ENCODE measurements at places on chromosomes 13 and 19.
A peak's percentile ranks its signal among the peaks of the same experiment; 100 is the strongest.

DNA sequence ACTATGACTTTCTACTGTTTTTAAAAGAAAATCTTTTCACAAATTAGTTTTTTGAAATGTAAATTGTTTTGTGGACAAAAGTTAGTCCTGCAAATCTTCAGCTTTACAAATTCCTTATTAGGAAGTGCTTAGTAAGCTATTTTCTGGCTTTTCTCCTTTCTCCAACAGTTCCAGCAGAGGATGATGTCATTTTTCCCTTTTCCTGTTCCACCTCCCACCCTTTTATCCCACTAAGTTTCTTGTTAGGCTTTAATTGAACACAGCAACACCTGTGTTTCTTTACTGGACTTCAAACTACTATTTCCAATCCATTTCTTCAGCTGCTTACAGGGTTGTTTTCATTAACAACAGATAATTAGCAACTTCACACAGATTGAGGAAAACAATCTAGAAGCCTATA, 389.2 kb downstream of the NDFIP2 start:
- no peak for DNase-seq

DNA sequence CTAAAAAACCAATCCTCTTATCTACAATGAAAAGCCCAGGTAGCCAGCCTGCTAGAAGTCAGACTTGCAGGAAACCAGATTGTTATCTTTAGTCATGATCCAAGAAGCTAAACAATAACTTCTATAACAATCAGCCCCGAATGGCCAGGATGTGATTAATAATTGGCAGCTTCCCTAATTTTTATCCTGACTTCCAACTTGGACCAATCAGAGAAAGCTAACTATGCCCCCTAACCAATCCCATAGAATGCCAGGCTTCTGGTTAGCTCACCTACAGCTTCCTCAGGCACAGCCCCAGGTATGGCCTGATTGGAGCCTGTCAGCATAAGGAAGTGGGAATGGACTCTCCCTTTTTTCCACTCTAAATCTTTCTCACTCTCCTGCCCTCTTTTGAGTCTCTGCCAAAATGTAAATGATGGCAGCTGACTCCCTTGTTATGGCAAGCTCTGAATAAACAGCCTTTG, 394.9 kb downstream of the DLEU7 start:
- DNase-seq: no peak

- DNase-seq: no peak
Observed at GRCh38 chr13:35530147-35530546, 53.7 kb upstream of the MAB21L1 start.

DNA sequence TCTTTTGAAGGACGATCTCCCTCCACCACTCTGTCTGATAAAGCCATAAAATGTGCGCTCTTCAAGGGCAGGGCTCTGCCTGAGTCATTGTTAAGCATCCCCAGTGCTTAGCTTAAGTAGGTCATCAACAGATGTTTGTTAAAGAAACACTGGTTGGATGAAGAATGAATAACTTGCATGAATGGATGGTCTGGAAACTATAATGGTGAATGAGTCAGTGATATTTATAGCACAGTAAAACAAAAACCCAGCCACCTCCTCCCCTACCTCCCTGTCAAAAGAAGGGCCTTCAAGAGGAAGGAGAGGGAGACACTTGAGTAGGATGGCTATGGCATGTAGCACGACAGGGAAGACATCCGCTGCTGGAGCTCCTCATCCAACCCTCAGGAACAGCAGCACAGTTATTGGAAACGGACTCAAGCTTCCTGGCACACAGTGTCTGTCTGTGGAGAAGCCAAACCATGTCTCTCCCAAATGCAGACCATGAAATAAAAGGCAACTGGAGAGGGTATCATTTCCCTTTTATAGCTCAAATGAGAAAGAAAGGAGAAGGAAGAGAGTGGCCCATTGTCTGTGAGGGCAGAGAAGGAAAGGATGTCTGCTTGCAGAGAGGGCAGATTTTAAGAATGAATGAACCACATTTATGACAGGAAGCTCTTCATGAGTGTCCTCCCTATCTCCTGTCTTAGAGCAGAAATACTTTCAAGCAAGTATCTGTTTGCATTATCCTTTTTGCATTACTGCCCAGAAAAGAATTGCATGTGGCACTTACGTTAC, 183.5 kb upstream of the UBL3 start:
- no peak for DNase-seq

DNA sequence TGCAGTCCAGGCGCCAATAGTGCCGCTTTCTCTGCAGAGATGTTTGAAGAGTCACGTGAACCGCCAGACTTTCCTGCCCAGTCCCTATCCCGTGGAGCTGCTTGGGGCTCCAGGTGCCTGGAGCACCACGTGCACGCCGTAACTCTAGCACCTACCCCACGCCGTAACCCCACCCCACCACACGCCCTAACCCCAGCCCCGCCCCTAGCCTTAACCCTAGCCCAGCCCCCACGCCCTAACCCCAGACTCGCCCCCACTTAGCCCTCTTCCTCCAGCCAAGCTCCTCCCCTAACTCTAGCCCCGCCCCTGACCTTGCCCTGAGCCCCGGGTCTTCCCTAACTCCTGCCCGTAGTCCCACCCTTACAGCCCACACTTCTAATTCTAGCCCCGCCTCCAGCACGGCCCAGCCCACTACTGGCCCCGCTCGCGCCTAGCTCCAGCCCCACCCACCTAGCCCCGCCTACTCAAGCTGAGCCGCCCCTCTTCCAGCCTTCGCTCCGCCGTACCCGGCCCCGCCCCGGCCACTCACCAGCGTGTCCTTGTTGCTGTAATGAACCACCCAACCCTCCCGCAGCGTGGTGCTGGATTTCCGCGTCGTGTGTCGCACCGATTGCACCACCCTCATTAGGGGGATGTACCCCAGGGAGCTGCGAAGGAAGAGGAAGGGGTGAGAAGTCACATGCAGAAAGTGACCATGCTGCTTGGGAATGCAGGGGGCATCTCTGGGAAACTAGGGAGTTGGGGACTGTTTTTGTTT, 19.5 kb downstream of the PRKD2 start:
- DNase-seq: peak; percentile 61

GRCh38 chr19:14089662-14090508, 666 bp downstream of the SAMD1 start:
- no peak for DNase-seq

GRCh38 chr13:40077396-40078027, 422.1 kb downstream of the COG6 start:
- no peak for DNase-seq

- no peak for DNase-seq
Observed at GRCh38 chr19:39379865-39380396, 11.0 kb downstream of the PAF1 start.

DNA sequence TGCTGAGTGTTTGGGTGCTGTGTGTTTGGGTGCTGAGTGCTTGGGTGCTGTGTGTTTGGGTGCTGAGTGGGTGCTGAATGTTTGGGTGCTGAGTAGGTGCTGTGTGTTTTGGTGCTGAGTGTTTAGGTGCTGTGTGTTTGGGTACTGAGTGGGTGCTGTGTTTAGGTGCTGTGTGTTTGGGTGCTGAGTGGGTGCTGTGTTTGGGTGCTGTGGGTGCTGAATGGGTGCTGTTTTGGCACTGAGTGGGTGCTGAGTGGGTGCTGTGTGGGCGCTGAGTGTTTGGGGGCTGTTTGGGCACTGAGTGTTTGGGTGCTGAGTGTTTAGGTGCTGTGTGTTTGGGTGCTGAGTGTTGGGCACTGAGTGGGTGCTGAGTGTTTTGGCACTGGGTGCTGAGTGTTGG, 48.5 kb upstream of the F7 start:
- no peak for DNase-seq

- DNase-seq: no peak
Observed at GRCh38 chr19:30172613-30173242, 199.5 kb upstream of the ZNF536 start.

DNA sequence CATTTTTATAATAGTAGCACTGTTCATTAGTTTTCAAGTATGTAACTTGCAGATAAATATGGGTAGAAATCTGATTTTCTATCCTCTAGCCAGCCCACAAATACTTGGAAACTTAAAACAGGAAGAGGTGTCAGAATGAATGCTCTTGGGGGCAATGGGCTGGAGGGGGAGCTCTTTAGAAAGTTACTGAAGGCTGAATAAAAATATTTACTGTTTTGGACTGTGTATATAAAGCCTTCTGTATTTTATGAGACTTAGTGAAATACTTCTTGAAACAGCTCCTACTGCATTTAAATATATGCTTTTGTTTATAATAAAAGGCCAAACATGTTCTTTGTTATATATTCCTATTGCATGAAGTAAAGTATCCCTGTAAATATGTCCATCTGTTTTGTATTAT, 138.8 kb downstream of the RGCC start:
- DNase-seq: no peak

DNA sequence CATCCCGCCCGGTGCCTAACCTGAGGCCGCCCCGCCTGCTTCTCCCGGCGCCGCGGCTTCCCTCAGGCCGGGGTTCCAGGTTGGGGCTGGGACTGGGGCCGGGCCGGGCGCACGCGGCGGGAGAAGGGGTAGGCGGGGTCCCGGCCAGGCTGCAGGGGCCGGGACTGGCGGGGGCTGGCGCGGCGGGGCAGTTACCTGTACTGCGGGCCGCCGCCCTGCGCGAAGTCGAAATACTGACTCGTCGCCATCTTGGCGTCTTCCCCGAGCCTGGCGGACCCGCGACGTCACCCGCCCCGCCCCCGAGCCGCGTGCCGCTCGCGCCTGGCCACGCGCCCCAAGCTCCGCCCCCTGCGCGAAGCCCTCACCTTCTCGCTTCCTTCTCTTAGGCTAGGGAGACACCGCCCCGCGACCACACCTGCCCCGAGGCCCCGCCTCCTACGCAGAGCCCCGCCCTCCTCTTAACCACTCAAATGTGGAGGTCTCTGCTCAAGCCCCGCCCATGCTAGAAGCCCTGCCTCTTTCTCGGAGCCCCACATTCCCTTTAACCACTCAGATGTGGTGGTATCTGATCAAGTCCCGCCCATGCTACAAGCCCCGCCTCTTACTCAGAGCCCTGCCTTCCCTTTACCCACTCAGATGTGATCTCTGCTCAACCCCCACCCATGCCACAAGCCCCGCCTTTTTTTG, at the start of gene ZFR2:
Gene ZFR2, minus strand, starts transcription at position 269 of the 687 bp plus-strand sequence. Its CDS starts 21 bp downstream, at position 248.
- DNase-seq: no peak

DNA sequence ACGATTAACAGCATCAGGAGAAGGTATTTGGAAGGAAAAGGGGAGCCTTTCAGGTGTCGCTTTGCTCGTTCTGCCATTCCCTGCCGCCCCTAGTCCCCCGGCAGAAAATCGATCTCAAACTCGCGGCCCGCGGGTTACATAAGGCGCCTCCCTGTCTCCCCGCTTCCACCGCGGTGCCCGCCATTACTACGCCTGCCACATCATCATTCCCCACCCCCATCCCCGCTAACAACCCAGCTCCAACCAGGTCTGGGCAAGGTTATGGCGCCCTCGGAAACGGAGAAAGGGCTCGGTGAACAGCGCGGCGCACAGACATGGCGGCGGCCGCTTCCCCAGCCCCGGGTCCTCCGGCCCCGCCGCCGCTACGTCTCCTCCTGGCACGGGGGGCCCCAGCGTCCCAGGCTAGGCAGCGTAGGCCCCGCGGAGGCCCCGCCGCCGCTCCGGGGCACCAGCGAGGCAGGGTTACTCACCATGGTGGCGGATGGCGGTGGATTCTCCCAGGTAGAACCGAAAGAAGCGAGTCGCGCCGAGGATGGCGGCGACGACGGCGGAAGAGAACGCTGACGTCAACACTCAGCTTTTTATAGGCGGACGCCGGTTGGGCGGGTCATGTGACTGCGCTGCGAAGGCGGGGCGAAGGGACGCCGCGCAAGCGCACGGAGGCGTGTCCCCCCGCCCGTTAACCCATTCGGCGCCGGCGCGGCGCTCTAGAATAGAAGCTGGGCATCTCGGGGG, at the start of gene EEF2:
Gene EEF2, minus strand, starts transcription at position 556 of the 735 bp plus-strand sequence. Its CDS starts 83 bp downstream, at position 473.
- DNase-seq: peak; percentile 85

DNA sequence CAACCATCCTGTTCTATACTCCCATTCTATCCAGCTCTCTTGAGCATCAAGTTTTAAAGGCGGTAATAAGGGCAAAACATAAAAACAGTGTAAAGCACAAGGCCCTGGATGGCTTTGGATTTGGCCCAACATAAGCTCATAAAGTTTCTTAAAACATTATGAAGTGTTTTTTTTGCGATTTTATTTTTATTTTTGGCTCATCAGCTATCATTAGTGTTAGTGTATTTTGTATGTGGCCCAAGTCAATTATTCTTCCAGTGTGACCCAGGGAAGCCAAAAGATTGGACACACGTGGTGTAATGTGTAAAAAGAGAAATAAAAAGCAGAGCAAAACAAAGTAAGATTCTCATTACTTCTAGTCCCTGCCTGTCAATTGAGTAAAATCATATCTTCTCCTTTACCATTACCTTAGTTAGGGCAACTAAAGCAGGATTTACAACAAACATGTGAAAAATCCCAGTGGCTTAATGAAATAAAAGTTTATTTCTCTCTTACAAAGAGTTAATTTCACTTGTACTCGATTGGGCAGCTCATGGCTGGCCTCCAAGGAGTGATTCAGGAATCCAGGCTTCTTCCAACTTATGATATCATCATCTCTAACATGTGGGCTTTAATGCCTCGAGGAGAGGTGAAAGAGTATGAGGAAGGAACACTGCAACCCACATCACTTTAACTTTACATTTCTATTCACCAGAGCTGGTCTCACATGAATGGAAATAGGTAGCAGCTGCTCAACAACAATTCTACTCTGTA, 725.2 kb upstream of the SLITRK1 start:
- peak; percentile 22 for DNase-seq

GRCh38 chr19:33821871-33822270, 25.2 kb downstream of the KCTD15 start:
- DNase-seq: no peak

DNA sequence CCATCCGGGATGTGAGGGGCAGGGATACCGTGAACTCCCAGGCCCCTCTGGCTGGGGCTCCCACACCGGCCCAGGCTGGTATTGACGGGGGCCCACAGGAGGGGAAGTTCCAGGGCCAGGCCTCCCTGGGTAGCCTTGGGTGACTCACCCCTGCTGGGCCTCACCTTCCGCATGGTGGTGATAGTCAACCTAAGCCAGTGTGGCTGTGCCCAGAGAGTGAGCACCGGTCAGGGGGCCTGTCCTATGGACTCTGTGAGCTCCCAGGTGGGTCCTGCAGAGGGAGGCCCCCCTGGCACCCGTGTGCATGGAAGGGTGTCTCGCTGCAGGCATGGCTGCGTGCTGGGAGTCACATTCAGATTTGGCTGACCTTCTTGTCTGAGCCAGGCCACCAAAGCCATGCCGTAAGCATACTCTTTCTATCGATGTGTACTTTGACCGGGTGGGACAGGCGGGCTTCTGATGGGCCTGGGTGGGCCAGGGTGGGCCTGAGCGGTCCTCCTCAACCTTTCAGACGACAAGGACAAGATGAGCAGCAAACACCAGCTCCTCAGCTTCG, 27.6 kb downstream of the DHX34 start:
- no peak for DNase-seq

DNA sequence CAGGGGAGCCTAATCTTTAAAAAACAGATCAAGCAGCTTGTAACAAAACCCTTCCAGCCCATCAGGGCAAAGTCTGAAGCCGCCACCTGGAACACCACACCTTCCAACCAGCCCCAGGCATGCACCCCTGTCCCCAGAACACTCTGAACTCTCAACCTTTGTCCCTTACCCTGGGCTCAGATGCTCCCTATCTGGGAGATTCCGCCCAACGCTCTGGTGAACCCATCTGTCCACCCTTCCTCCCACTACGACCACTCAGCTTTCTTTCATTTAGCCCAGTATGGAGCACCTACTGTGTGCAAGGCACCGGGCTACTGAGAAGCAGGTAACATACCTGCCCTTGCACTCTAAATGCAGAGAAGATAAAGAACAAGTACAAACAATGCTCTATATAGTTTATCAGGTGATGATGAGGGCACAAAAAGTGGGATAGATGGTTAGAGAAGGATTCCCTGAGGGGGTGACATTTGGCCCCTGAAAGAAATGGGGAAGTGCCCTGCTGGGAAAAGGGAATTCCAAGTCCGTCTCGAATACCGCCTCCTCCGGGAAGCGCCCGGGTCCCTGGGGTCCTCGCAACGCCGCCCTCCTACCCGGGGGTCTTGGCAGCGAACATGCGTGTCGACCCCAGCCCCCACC, 629 bp downstream of the PEPD start:
- DNase-seq: no peak
